ENCODE measurements at places on chromosomes 6 and 20.

DNA sequence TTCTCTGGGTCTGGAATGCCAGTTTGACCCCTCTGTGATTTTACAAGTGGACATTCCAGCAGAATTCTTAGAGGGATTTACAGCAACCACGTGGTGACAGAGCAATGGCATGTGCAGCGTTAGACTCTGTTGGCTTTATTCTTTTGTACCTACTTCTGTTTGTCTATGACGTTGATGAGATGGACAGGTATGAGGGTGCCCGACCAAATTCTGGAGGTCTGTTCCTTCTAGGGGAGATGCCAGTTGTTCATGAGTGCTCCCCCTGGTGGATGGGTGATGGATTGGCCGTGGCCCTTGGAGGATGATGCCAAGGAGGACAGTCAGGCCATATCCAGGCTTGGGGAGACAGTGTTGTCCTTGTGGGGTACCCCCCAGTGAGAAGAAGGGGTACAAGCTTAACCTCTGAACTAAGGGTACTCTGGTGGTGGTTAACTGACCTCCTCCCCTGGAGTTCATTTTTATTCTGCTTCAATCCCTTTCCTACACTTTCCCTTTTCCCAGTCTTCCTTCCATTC, 198.6 kb downstream of the DTNBP1 start:
- DNase-seq = no peak

DNA sequence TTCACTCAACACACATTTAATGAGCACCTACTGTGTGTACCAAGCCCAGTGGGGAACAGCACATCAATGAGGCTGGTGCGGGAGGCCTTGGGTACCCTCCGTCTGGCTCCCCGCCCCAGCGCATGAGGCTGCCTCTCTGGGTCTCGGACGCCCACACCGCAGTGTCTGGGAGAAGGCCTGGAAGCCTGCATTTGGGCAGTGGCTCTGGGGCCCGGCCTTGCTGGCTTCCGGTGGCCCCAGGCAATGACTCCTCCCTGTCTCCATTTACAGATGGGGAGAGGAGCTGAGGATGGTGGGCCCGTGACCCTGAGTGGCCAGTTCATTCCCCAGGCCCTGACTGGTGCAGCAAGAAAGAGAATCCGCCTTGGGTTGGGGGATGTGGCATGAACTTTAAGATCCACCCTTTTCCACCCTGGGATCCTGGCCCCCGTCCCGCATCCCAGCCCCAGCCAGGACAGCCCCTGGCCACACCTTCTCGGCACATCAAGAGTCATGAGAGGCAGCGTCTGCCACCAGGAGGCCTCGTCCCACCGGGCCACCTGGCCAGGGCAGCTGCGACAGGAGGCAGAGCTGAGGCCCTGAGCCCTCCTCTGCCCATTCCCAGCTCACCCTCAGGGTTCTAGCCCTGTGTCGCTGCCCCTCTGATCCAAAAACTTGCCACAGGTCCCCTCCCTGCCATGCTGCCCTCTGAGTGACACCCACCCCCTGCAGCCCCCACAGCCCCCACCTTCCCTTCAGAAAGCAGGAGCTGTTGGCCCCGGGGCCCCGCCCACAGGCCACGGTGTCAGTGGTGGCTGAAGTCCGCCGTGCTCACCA, 17.5 kb upstream of the MRGBP start:
- no peak for DNase-seq

GRCh38 chr6:150881911-150882481, 16.5 kb downstream of the MTHFD1L start:
- DNase-seq = no peak

DNA sequence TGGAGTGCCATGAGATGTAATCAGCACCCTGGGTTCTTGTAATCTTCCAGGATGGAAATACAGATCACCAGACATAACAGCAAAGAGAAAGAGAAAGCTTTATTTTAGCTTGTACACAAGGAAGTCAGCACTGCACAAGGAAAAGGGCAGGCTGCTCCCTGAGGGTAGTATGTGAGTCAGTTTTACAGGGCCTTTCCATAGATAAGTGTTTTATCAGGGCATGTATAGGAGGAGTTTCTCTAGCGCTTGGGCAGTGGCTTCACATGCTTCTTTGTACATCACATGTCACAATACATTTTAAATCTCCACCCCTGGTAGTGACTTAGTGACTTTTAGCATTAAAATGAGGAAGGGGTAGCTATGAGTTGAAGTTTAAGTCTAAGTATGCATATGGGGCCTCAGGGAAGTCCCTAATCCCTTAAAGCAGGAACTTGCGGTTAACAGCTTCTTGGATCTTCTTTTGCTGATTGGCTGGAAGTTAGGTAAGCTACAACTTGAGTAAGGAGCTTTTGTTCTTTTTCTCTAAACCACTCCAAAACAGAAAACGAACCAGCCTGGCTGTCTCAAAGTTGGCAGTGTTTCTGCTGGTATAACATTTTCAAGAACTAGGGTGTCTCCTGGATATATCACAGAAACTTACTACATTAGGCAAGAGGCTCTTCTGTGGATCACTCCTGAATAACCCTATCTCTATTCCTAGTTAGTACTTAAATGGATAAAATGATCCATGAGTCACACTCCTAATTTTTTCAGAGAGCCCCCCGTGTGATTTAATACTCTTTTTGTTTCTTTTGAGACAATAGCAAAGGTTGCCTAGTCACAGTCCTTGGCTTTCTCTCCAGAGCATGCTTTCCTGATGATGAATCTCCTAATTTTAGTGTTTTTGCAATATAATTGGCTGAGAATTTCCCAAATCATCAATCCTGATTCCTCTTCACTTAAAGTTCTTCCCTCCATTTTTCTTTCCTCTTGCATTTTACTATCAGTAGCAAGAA, 60.2 kb downstream of the MRAP2 start:
- DNase-seq = no peak

- DNase-seq = no peak
Measured at GRCh38 chr6:11865680-11866300, 87.2 kb upstream of the ADTRP start.

GRCh38 chr6:33298773-33299236, at the start of gene RGL2:
RGL2 (minus strand) TSS chr6:33298942; CDS start chr6:33298610, 332 bp downstream.
- DNase-seq = no peak

DNA sequence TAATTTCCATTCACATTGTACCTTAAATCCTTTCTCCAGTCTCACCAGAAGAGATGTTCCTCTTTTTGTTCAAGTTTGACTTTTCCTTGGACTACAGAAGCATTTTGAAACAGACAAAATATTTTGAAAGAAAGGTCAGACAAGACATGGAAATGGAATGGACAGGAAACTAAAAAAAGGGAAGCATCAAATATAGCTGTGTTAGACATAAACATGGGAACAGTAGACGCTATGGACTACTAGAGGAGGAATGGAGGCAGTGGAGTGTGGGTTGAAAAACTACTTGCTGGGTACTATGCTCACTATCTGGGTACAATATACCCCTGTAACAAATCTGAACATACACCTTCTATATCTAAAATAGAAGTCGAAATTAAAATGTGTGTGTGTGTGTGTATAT, 4.1 kb upstream of the FAM135A start:
- no peak for DNase-seq

- no peak for DNase-seq
Measured at GRCh38 chr20:35837577-35838195, 65.9 kb downstream of the PHF20 start.

DNA sequence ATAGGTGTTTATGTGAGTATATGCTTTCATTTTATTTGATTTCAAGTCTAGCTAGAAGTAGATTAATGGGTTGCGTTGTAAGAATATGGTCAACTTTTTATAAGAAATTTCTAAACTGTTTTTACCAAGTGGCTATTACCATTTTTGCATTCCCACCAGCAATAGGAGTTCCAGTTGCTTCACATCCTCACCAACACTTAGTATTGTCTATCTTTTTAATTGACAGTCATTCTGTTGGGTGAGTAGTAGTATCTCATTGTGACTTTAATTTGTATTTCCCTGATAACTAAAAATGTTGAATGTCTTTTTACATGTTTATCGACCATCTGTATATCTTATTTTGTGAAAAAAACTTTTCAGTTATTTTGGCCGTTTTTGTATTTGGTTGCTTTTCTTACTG, 135.3 kb downstream of the AKAP7 start:
- no peak for DNase-seq

GRCh38 chr6:151307501-151307900, 67.7 kb downstream of the AKAP12 start:
- no peak for DNase-seq

DNA sequence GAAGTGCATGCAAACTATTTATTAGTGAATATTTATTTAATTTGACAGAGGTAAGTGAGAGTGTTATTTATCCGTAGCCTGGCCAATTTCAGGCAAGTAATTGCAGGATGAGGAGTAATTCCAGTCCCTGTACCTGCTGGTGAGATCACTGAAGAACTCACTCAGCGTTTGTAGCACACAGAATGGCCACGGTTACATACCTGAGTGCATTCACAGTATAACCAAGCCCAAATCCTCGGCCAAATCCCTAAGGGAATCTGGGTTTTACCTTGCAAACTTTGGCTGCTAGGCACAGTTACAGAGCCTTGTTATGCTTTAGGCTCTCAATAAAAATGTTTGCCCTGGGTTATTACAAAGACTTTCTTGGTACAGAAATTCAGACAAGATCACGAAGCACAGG, 93.3 kb downstream of the KCNQ5 start:
- DNase-seq = no peak

GRCh38 chr20:5153612-5154542, 27.1 kb downstream of the CDS2 start:
- no peak for DNase-seq

GRCh38 chr20:39268981-39269461, 306.9 kb downstream of the DHX35 start:
- no peak for DNase-seq

DNA sequence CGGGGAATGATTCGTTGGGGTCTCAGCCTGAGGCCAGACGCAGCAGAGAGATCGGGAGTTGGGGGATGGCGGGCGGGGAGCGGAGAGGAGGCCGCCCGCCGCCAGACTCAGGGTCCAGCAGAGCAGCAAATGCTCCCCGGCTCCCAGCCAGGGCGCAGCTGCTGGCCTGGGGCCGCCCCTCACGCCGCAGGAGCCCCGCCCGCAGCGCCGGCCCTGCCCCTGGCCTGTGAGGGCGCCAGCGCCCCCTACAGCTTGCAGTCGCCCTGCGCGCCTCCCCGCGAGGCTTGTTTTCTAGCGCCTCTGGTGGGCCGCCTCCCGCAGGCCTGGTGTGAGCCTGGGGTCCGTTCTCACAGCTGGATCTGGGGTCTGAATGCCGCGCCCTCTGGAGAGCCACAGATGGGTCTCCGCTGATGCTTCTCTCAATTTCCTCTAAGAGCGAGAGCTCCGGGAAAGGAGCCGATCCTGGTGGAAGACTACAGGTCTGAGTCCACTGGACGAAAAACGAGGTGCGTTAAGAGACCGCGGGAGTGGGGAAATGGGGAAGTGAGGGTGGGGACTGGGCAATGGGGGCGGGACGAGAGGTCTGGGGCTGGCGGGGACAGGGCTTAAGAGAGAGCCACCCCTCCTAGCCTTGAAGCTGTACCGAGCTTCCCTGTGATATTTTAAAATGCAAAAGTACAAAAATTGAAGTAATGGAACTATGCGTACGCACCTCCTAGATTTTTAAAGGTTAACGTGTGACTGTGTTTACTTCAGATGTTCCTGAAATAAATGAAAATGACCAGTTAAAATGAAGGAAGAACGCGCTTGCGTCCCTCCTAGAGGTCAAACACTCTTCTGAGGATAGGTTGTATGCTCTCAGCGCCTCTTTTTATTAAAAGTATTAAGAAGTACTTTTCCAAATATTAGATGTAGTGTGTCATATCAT, 30.1 kb downstream of the TRIM38 start:
- DNase-seq = peak; percentile 52

DNA sequence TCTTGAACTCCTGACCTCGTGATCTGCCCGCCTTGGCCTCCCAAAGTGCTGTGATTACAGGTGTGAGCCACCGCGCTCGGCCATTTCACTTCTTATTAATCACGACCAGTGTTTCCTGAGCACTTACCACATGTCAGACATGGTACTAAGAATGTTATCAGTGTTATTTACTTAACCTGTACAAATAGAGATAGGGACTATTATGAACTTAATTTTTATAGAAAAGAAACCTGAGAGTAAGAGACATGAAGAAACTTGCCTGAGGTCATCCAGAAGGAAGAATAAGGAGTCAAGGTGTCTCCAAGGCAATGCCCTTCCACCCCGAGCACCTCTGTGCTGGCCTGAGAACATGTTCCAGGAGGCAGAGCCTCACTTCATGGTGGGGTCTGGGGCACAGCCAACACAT, 29.3 kb upstream of the EZR start:
- DNase-seq = no peak

- DNase-seq = no peak
Measured at GRCh38 chr20:37392441-37393195, 46.7 kb downstream of the SRC start.

DNA sequence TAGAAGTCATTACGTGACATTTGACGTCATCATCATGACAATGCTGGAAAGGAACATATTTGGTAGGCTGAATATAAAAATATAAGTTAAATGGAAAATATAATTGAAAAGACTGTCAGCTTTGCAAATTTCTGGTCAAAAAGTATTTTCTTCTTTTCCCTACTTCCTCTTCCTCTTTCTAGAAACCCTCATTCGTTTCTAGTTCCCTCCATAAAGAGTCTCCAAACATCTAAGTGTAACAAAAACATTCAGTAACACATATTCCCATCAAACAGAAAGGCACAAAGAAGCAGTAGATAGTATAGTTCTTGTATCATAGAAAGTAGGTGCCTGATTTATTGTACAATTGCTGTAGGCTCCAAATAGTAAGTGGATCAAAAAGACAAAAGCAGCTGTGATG, 150.8 kb upstream of the FAM83B start:
- no peak for DNase-seq

GRCh38 chr20:6007529-6008103, 46.2 kb downstream of the LRRN4 start:
- DNase-seq = no peak

DNA sequence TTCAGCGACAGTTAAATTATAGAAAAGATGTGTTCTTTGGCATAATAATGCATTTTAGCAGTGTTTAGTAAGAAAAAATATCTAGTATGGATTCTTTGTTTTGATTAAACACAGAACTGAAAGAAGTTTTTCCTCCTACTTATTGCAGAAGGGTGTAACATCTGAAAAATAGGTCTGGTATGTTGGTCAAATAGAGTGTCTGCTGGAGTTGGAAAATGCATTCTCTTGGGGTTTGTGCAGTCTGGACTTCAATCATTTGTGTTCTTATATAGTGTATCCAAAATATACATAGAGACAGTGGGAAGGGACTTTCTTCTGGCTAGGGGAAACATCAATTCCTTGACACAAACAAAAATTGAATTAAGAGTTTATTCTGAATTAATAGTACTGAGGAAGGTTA, 132.4 kb upstream of the MAN1A1 start:
- no peak for DNase-seq

GRCh38 chr20:15882553-15882952, 690.7 kb downstream of the KIF16B start:
- DNase-seq = no peak

All from NCI-H1417 treated with DMSO at 0.1 percent for 48 hours (cell line).